Naive B cell (primary cell): ENCODE measurements at places on chromosomes 7 and 10. TPM values are rescaled to one million over a fixed set of nuclear protein-coding genes. Genes with fewer than 3 reads are reported as not detected.

Gene SEMA4G
- not detected for polyA plus RNA-seq

Gene ANKRD61
- 0.85 TPM for polyA plus RNA-seq

Gene MLXIPL
- polyA plus RNA-seq: not detected

Gene MYOF
- polyA plus RNA-seq: not detected

Gene ANXA8
- not detected for polyA plus RNA-seq

Gene NEURL1
- 0.24 TPM for polyA plus RNA-seq

Gene SEC24C
- polyA plus RNA-seq: 20.3 TPM

Gene C1GALT1
- polyA plus RNA-seq: 81.4 TPM

Gene ACSM6
- not detected for polyA plus RNA-seq

Gene RBP4
- polyA plus RNA-seq: not detected

Gene CFAP43
- not detected for polyA plus RNA-seq

Gene MYL10
- not detected for polyA plus RNA-seq

Gene DGKI
- not detected for polyA plus RNA-seq

Gene SLC29A3
- polyA plus RNA-seq: 4.3 TPM

Gene FAM185A
- polyA plus RNA-seq: 9.7 TPM

Gene CDC14C
- polyA plus RNA-seq: not detected

Gene EGR2
- 1.7 TPM for polyA plus RNA-seq

Gene EMX2
- not detected for polyA plus RNA-seq
